Right ventricle myocardium inferior (tissue), 1 donor: ENCODE measurements at places on chromosomes 16 and 17.

- peak; percentile 30 for DNase-seq
Observed at GRCh38 chr17:81162491-81162890, 2.8 kb upstream of the PVALEF start.

- DNase-seq: no peak
Observed at GRCh38 chr16:31002250-31002700, 8.2 kb downstream of the STX1B start.

GRCh38 chr17:59105852-59106462, 723 bp downstream of the TRIM37 start:
- DNase-seq: peak; percentile 76

DNA sequence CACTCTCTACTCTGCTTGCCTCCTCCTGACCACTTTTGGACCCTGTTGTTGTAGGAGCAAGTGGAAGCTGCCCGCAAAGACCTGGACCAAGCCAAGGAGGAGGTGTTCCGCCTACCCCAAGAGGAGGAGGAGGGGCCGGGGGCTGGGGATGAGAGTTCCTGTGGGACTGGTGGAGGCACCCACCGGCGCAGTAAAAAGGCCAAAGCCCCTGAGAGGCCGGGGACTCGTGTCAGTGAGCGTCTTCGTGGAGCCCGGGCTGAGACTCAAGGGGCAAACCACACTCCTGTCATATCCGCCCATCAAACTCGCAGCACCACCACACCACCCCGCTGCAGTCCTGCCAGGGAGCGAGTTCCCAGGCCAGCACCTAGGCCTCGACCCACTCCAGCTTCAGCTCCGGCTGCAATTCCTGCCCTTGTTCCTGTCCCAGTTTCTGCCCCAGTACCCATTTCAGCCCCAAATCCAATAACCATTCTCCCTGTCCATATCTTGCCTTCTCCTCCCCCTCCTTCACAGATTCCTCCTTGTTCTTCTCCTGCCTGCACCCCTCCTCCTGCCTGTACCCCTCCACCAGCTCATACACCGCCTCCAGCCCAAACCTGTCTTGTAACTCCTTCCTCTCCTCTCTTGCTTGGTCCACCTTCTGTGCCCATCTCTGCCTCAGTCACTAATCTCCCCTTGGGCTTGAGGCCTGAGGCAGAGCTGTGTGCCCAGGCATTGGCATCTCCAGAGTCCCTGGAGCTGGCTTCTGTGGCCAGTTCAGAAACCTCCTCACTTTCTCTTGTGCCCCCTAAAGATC, 11.0 kb upstream of the PHKG2 start:
- DNase-seq: no peak

GRCh38 chr17:77011173-77012011, 129.4 kb upstream of the SEC14L1 start:
- no peak for DNase-seq

DNA sequence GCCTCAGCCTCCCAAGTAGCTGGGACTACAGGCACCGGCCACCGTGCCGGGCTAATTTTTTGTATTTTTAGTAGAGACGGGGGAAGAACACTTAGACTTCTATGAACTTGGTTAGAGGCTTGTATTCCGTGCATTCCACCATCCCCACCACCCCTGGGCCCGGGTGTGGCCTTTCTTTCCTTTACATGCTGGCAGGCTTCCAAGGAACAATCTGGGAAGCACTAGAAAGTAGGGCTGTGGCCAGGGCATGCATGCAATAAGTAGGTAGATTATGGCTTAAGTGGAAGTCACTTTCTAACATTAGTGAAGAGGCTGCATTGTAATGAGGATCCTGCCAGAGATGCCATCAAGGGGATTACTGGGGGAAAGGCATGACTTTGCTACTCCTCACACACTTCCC, 171.6 kb downstream of the SHISA6 start:
- no peak for DNase-seq

DNA sequence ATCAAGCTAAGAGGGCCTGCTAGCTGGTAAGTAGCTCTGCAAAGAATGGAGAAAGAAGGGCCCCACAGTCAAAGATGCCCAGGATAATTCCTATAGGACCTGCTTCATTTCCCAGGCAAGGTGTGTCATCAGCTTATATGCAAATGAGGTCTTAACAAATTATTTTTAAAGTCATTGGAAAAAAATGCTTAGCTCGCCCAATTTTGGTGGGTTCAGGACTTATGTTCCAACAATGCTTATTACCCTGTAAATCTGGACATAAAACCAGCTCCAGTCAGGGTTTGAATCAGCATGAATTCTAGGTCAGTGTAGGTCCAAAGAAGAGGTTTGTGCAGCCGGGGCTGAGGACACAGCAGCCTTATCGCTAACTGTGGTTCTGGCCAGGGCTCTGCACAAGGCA, 25.4 kb downstream of the ACLY start:
- no peak for DNase-seq

- no peak for DNase-seq
Observed at GRCh38 chr17:73039282-73039681, 53.2 kb downstream of the SLC39A11 start.

DNA sequence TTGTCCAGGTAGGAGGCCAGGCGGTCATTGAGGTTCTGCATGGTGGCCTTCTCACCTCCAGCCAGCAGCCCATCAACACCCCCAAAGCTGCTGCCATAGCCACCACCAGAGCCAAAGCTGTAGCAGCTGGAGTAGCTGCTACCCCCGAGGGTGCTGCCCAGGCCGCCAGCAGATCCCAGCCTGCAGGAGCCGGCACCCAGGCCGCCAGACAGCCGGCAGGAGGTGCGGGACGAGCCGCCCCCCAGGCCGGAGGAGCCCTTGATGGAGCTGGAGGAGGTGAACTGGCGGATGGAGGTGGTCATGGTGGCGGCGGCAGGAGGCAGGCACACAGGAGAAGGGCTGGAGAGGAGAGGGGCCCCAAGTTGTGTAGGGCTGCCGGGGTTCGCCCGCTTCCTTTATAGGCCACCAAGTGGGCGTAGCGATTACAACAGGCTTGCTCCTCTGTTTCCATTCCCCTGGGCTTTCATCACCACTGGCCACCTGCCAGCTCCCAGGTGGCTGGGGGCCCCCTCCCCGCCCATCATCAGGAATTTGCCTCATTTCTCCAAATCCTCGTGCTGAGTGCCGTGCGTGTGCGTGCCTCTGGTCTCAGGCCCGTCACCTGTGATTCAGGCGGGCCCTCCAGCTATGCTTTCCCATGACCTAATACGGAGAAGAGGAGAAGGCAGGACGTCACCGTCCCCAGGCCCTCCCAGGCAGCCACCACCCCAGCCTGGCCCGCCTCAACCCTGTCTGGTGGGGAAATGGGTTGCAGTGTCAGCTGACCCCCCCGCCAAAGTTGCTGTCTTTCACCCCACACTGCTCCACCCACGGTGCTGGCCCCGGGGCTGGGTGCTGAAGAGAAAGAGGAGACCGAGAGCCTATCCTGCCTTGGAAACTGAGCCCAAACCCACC, at the start of gene KRT17:
Gene KRT17, minus strand, starts transcription at position 368 of the 894 bp plus-strand sequence. Its CDS starts 66 bp downstream, at position 302.
- no peak for DNase-seq

GRCh38 chr17:43591001-43591400, 44.9 kb upstream of the ETV4 start:
- no peak for DNase-seq

DNA sequence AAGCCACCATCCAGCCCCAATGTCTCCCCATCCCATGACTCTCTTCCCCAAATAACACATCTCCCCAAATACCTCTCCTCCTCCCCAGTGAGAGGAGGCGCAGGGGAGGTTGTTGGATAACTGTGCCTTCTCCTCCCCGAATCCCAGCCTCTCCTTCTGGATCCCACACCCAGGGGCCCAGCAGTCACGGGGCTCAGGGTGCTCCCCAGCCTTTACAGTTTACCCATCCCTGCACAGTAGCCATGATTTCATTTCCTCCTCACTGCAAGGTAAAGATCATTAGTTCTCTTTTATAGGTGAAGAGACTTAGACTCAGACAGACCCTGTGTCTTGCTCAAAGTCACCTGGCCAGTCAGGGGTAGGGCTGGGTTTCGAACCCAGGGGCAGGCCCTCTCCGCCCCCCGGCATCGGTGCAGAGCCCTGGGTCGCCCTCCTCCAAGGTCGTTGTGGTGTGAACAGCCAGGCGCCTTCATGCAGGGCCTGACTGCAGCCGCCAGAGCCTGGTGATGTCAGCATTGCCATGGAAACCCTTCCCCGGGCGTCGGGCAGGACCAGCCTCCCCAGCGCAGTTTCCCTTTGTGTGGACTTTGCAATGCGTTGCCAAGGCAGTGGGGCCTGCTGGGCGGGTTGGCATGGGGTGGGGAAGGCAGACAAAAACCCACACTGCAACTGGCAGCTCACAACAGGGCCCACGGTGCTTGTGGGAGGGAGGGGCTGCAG, 53.3 kb upstream of the TOB1 start:
- peak; percentile 90 for DNase-seq

- peak; percentile 17 for DNase-seq
Observed at GRCh38 chr17:49021095-49021767, 24.0 kb downstream of the IGF2BP1 start.

- DNase-seq: no peak
Observed at GRCh38 chr16:15770512-15770911, 86.3 kb downstream of the MYH11 start.

- DNase-seq: no peak
Observed at GRCh38 chr16:4052801-4053293, 63.4 kb downstream of the ADCY9 start.

DNA sequence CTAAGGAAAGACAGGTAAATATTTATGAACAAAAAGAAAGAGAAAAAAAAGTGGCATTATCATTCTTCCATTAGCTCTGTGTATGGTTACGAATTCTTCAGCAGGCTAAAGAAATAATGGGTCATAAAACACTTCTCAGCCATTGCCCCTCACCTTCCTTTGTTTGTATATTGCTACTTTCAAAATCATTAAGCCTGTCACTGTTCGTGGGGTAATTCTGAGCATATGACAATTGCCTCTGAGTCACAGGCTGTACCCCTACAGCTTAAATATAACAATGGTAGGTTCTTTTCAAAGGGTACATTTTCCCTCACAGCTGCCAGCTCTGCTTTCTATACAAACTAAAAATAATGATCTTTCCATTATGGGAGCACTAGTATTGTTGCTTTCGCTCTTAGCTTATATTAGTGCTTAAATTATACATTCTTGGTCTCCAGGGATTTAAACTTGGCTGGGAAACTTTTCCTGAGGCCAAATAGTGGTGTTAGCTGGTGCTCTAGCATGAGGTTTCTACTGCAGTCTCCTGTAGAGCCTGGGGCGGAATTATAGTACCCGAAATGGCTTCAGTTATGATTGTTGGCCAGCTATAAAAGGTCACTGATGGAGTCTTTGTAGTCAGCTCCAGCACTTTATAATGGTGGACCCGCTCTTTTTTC, 74.7 kb upstream of the CDH11 start:
- no peak for DNase-seq

- peak; percentile 86 for DNase-seq
Observed at GRCh38 chr17:45021607-45022287, 29.7 kb downstream of the DCAKD start.

- no peak for DNase-seq
Observed at GRCh38 chr17:66373944-66374817, 71.8 kb downstream of the PRKCA start.

DNA sequence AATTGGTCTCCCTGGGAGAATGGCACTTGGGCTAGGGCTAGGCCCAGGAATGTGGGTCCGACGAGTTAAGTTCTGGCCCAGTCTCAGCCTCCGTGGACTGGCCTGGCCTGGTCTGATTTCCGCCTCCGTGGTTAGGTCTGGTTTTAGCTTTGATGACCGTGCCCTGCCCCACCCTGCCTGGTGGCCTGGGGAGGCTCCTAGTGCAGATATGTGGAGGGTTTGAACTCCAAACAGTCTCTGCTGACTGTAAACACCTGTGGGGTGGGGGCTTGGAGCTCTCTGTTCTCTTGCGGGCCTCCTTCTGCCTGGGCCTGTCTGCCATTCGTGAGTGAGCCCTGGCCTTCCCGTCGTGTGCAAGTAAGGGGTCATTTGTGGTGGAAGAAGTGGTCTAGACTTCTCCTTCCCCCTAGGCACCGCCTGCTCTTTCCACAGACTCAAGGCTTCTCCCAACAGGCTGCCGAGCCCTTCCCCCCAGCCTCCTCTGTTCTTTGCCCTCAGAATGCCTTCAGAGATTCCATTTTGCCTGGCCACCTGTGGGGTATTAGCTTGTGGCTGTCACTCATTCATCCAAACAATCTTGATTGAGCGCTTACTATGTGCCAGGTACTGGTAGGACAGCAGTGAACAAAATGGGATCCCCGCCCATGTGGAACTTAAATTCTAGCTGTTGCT, 1.6 kb downstream of the ATP6V0C start:
- peak; percentile 62 for DNase-seq

- DNase-seq: no peak
Observed at GRCh38 chr16:3769942-3770341, 52.6 kb upstream of the TRAP1 start.

GRCh38 chr16:49674351-49674851, 181.5 kb downstream of the ZNF423 start:
- no peak for DNase-seq

DNA sequence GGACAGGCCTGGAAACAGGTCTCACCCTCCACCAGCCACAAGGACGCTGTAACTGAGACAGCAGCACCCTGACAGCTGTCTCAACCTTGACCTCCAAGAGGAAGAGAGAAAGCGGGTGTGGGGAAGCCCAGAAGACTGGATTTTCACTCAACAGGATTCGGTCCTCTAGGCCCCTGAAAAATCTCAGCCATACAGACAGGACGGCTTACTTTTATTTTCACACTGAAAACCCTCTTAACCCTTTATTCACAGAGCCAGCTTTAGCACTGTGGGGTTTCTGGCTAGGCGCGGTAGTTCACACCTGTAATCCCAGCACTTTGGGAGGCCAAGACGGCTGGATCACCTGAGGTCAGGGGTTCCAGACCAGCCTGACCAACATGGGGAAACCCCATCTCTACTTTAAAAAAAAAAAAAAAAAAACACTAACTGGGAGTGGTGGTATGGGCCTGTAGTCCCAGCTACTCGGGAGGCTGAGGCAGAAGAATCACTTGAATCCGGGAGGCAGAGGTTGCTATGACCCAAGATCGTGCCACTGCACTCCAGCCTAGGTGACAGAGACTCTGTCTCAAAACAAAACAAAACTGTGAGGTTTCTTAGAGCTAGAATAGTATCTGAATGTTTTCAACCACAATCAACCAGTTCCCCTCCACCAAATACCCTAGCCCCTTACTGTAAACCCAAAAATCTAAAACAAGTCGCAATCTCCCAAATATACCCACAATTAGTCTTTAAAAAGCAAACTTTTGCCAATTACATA, 5.3 kb downstream of the ANKRD11 start:
- no peak for DNase-seq

DNA sequence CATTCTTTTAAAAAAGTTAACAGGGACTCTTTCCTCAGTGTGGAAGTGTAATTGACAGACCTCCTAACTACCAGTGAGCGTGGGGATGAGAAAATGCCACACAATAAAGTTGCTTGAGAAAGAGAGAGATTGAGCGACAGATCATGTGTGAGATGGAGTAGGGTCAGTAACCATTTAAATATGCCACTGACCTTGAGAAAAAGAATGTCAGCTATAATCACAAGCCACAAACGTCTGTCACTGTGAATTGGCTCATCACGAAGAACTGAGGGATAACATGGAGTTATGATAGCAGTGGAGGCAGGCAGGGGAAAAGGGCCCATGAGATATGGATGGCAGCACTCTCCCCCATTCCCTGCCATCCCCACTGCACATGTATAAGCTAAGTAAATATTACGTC, 253.9 kb downstream of the SLC39A11 start:
- DNase-seq: no peak
